ENCODE measurements at places on chromosomes 12 and 14.

GRCh38 chr12:4579305-4580102 is 17.5 kb downstream of the DYRK4 start:
- DNase-seq = no peak

- DNase-seq = no peak
Measured at GRCh38 chr12:68397566-68398158, 65.5 kb upstream of the MDM1 start.

- DNase-seq = no peak
Measured at GRCh38 chr12:77841521-77841920, 10.8 kb downstream of the NAV3 start.

GRCh38 chr12:131900397-131900796 is 6.0 kb downstream of the ULK1 start:
- DNase-seq = no peak

DNA sequence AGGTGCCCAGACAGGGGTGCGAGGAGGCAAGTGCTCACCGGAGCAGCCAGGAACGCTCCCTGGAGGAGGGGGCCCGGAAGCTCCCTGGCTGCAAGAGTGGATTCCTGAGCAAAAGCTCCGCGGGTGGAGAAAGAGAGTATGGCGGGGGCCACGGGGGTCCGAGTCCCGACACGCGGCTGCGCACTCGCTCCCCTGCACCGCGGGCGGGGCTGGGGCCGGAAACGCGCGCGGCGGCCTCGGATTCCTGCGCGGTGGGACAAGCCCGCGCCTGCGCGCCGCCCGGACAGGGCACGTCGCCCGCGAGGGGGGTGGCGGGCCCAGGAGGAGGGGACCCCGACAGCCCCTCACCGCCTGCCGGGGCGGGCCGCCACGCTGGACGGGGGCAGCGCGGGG is 27.8 kb upstream of the GPR132 start:
- DNase-seq = peak; percentile 74

GRCh38 chr12:29073631-29074239 is 75.3 kb upstream of the FAR2 start:
- DNase-seq = peak; percentile 19

- no peak for DNase-seq
Measured at GRCh38 chr12:3727877-3728632, 24.9 kb downstream of the CRACR2A start.

DNA sequence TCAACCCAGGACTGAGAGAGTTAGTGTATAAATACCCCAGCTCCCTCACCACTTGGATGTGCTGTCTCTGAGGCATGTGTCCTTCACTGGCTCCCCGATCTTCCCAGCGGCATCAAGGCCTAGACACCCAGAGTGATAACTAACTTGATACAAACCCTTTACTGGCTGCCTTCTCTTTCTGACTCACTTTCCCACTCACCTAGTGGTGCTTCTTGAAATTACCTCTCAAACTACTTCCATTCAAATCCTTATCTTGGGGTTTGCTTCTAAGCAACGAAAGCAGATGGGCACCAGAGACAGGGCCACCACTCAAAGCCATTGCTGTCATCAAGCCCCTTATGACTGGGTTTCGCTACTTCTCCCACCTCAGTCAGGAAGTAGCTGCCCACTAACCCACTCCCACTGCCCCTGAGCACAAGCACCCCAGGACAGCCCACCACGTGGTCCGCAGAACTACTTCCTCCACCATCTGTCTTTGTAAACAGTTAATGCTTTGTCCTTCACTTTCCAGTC is 17.2 kb downstream of the ZFP36L1 start:
- DNase-seq = no peak

DNA sequence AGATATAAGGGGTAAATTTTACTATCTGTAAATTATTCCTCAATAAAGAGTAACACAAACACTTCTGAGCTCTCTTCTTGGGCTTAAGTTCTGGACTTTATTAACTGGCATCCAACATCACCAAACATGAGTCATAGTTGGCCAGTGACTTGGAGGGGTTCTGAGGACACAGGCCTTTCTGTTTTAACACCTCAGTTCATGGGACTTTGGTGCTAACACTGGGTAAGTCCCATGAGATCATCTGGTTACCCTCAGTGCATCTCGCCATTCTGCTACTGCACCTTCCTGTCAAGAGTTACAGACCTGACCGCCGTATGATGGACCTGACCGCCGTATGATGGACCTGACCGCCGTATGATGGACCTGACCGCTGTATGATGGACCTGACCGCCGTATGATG is 9.9 kb downstream of the SLC15A4 start:
- no peak for DNase-seq

GRCh38 chr14:101927859-101928258 is 36.5 kb upstream of the DYNC1H1 start:
- DNase-seq = peak; percentile 88

GRCh38 chr12:4068981-4069669 is 195.9 kb upstream of the PARP11 start:
- DNase-seq = no peak

- no peak for DNase-seq
Measured at GRCh38 chr12:131041968-131042833, 88.5 kb downstream of the ADGRD1 start.

GRCh38 chr12:75984577-75985182 is 46.9 kb downstream of the PHLDA1 start:
- DNase-seq = no peak

DNA sequence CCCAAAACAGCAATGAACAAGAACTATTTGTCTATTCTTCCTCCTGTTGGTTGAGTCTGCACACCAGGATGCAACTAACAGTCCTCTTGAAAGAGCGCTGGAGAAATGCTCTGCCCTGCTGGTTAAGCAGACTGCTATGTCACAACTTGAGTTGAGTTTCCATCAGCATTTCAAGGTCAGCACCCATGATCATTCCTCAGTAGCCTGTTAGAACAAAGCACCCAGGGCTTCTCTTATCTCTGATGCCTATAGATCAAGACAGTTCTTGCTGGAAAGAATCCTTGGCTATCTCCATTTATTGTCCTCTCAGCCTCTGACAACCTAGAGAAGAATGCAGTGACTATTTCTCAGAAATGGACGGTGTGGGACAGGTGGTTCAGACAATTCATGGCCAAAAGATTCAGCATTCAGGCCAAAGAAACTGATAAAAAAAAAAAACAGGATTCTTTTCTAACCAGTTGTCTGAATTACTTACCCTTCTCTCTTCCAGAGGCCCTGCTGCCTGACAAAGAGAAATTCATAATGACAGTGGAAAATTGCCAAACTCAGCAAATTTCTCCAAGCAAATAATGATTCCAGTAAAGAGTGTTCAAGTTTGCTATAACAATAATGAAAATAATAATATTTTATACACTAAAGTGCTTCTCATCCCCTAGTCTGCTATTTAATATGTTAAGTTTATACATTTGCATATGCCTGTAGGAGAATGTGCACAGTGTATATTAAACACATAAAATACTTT is 306.7 kb downstream of the EMP1 start:
- no peak for DNase-seq

DNA sequence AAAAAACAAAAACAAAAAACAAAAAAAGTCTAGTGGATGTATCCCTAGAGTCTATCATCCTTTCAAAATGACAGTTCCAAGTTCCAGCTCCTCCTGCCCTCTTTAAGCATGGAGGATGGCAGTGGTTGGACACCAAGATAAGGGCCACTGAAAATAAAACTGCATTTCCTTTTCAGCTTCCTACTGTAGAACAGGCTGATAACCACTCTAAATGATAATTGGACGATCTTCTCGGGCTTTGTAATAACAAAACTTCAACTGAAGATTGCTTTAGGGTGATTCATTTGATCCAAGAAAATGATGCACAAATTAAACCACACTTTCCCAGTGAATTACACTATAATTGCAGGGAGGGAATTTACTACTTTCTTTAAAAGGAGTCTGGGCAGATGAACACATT is 42.2 kb upstream of the CRACR2A start:
- DNase-seq = no peak

DNA sequence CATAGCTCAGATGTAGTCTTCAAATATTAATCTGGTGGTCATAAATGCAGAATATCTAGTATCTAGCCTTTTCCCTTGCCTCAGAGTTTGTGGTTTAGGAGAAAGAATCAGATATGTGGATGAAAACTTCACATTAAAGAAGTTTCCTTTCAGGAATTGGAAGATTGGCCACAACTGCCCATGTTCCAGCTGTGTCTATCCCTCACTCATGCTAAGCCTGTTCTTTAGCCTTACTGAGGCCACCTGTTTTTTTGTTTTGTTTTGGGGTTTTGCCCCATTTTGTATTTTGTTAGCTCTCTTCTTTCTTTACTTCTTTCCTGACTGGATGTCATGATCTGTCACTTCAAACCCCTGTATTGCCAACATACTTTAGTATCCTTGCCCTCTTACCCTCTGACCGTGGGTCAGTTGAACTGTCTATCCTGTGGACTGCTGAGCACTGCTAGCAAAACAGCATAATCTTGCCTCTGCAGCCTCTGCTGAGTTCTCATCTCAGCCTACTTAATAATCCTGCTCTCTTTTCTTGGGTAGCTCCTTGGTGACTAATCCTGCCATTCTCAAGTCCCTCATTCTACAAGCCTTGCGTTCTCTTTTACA is 22.0 kb upstream of the CCT2 start:
- no peak for DNase-seq

DNA sequence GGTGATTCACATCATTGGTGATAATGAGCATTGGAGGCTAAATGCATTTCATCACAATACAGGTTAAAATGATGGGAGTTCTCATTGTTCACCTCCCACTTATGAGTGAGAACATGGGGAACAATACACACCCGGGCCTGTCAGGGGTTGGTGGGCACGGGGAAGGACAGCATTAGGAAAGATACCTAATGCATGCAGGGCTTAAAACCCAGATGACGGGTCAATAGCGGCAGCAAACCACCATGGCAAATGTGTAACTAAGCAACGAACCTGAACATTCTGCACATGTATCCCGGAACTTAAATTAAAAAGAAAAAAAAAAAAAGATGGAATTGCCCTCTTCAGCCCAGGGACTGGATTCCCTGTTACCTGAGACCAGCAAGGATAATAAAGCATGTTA is 2.3 kb upstream of the LUM start:
- no peak for DNase-seq

Measured in right lung (tissue), 10 donors.